NCI-H774 (cell line): ENCODE measurements at places on chromosomes 5 and 9.

DNA sequence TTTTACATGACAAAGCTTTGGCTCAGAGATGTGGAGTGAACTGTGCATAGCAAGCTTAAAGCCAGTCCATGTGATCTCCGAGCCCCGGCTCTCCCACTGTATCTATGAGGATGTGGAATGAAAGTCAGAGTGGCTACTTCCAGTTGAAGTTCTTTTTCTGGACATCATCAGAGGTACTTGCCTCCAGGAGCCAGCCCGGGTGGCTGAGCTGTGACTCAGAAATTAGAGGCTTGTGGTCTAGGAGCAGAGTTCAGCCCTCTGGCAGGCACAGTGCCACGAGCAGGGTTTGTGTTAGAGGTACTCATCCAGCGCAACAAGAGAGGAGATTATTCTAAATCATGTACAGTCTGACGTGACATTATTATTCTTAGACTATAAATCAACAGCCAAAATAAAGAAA, 322.5 kb downstream of the CDK5RAP2 start:
- DNase-seq: no peak

- no peak for DNase-seq
These were observed 2039.1 kb upstream of the CDH9 start for GRCh38 chr5:29077451-29077850.

GRCh38 chr5:62083247-62083646, 222.8 kb upstream of the KIF2A start:
- no peak for DNase-seq

GRCh38 chr9:117992006-117992405, 287.8 kb downstream of the TLR4 start:
- peak; percentile 95 for DNase-seq

DNA sequence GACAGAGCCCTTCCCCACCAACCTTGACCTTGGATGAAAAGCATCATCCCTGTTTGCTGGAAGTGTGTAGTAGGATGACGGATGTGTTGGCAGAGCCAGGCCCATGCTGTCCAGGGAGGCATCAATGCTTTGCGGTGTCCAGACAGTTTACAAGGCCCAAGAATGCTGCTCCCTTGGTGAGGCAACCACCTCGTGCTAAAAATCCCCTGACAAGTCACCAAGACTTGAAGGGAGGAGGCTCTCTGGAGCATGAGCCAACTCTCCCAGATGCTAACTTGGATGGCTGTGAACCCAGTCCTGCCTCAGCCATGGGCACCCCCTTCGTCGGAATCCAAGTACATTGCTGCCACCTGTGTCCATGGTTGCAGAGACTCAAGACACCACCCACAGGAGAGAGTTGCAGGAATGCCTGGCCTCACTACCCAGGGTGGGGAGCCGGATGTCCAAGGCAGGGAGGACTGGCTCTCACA, 9.5 kb upstream of the NKD2 start:
- DNase-seq: no peak

DNA sequence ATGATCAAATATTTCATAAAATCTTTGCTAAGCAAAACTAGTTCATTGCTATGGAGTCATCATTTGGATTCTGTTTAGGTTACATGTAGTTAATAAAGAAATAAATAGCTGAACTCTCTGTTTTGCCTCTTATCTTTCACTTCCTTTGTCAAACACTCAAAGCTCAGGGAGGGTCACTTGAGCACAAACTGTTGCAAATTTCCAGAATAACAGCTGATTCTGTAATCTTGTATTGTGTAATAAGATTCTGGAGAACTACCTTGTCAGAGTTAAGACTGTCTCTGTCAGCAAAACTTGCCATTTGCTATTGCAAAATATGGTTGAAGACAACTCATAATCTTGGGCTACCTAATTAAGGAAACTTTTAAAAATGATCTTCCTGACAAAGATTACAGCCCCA, 182.0 kb upstream of the MOCS2 start:
- DNase-seq: no peak

DNA sequence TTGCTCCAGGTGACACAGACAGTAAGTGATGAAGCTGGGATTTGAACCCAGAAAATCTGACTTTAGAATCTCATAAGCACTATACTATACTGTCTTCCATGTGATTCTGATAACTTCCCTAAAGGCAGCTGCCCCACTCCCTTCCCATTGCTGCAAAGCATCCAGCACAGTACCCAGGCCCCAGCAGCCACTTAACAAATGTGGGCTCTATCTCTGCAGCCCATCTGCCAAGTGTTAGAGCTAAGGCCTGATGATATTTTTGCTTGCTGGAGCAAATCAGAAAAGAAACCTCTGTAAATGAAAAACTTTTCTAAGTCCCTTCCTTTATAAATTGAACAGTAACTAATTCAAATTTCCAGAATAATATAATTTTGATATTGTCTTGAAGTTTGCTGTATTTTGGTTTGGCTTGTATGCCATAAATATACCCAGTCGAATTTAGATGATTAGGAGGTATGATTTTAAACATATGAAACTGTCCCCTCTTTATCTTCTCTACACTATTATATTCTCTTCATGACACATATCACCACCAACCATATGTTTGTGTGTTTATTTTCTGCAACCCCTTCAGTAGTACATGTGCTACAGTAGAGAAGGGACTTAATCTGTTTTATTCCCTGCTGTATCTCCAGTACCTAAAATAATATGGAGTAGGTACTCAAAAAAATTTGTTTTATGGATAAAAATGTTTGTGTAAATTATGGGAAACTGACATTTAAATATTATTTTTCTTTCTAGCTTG, 63.8 kb downstream of the SMIM15 start:
- no peak for DNase-seq

GRCh38 chr5:38468978-38469706, 87.3 kb downstream of the LIFR start:
- no peak for DNase-seq

GRCh38 chr5:169548315-169548714, 35.3 kb upstream of the SPDL1 start:
- no peak for DNase-seq

GRCh38 chr5:168995024-168995423, 305.9 kb downstream of the SLIT3 start:
- no peak for DNase-seq

- no peak for DNase-seq
These were observed 76.5 kb downstream of the NR6A1 start for GRCh38 chr9:124694414-124695279.

DNA sequence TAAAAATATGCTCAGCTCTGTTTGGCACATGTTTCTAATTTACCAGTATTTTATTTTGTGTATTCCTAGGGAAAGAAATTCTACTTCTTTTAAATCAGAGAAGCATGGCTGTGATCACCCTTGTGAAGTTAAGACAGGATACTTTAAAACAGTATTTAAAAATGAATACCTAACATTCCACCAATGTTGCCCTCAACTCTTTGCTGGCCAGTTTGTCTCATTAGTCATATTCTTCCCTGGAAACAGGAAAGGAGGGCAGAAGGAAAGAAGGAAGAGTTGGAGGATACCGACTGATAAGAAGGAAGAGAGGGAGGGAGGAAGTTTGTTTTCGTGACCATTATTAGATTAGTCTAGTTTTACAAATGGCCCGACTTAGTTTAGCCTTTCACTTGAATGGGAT, 137.4 kb downstream of the PLK2 start:
- no peak for DNase-seq

DNA sequence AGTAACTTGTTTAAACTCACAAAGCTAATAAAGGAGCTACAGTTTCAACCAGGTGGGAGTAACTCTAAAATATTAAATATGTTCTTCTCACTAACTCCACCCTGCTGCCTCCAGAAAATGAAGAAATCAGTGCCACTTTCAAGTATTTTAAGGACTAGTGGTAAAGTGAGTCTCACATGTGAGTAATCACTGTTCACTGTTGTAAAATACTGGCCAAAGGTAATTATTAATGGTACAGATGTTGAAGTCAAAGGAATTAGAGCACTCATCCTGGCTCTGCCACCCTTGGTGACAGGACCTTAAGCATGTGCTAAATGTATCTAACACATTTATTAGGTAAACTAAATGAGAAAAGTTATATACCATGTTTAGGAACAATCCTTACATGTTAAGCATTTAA, 430.7 kb downstream of the BRINP1 start:
- DNase-seq: no peak

GRCh38 chr5:58543723-58544122, 39.2 kb upstream of the RAB3C start:
- no peak for DNase-seq

DNA sequence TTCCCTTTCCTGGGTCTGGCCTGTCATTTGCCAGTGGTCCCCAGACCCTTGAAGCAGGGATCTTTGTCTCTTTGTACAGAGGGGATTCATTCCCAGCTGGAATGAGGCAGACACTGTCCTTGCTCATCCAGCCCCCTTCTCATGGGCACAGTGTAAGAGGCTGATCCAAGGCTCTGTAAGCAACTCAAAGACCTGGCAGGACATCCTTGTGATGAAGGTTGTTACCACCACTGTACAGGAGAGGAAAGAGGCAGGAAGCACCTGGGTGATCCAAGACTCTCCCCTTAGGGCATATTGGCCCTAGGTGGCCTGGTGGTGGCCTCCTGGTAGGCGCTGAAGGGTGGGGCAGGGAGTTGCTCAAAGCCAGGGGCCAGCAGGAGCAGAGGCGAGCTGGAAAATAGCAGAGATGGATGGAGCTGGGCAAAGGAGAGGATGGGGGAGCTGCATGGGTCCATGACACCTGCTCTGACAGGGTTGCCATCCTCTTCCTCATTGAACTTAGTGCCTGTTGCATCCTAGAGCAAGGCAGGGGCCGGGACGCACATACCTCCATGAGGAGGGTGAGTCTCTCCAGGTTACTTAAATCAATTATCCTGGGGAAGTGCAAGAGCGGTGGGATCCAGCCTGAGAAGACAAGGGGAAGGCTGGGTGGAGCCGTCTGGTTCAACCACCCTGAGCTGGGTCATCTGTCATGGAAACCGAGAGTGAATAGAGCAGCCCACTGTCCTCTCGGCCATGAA, 9.8 kb upstream of the GADD45G start:
- DNase-seq: no peak

GRCh38 chr9:9177081-9177480, 1377.5 kb upstream of the DMAC1 start:
- DNase-seq: no peak

DNA sequence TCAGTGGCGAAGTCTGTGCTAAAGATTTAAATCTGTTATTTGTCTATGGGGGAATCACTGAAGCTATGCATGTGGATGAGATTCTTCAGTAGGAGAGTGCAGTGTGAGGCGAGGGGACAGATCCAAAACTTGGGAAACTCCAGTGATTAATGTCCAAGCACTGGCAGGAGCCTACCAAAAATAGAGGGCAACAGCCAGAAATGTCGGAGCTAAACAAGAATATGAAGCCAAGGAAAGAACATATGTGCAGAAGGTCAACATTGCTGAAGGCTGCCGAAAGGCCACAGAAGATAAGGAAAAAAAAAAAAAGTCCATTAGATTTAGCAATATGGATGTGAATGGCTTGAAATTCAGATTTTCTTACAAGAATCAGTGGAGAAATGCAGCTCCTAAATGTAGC, 61.8 kb downstream of the C6 start:
- DNase-seq: no peak

- no peak for DNase-seq
These were observed 87.6 kb downstream of the ADRB2 start for GRCh38 chr5:148913985-148914431.

DNA sequence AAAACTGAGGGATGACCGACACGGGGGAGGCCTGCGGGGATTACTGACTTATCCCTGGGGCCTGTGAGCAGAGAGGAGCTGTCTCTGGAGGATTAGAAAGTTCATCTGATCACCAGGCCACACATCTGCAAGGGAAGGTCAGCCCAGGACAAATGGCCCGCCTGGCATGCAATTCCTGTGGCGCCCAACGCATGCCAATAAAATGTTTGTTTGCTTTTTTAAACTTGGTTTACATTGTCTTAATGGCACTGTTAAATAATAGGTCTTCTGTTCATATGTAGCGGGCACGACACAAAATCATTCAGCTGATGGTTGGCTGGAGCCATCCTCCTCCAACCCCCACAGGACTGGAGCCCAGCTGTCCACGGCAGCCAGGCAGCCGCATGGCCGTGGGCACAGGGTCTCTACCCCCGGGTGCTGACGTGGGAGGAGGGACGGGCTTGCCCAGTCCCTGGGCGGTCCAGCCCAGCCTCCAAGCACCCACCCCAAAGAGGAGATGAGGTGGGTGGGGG, 41.0 kb upstream of the SLC12A7 start:
- peak; percentile 86 for DNase-seq

- no peak for DNase-seq
These were observed 105.5 kb upstream of the SPATA31C2 start for GRCh38 chr9:88243736-88244135.

- no peak for DNase-seq
These were observed 44.1 kb upstream of the STXBP1 start for GRCh38 chr9:127567730-127568617.

- no peak for DNase-seq
These were observed 71.7 kb upstream of the SNX2 start for GRCh38 chr5:122703203-122703602.

DNA sequence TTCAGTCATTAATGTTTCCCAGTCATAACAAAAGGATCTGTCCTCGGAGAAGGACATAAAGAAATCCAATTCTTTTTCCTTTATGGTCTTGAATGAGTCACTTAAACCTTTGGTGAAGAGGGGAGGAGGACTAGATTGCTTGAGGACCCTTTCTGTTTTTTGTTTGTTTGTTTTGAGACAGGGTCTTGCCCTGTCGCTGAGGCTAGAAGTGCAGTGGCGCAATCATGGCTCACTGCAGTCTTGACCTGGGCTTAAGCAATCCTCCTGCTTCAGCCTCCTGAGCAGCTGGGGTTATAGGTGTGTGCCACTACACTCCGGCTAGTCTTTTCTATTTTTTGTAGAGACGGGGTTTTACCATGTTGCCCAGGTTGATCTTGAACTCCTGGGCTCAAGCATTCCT, 12.3 kb downstream of the TIGD6 start:
- DNase-seq: no peak

DNA sequence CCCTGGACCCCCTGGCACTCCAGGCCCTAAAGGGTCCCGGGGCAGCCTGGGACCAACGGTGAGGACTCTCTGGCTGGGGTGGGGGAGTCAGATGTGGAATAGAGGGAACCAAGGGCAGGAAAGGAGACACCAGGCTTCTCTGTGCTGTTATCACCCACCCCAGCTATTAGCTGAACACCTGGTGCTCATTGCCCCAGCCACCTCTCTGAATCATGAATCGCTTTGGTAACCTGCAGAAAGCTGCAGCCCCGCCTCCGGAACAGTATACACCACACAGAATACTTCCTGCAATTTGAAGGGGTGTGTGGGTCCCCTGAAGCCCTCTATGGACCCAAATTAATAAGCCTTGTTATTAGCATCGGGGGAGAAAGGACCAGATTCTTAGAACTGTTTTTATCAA, 40.4 kb upstream of the ORM1 start:
- DNase-seq: no peak

DNA sequence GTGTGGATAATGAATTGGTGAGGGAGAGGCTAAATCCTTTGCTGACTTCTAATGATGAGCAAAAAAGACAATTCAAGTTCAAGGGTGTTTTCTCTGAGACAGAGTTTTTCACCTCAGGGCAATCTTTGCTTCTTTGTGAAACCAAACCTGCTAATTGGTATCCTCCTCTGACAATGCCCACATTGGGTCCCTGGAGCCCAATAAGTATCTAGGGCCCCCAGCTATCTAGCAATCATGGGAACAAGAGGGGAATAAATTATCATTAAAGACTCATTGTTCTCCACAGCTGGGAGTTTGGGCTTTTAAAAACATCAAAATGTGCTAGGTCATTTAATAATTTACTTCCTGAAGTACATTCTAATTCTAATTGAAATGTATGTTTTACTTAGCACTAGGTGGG, 227.3 kb downstream of the TMEM167A start:
- no peak for DNase-seq

- no peak for DNase-seq
These were observed 91.1 kb upstream of the CER1 start for GRCh38 chr9:14813336-14814248.

GRCh38 chr9:122213589-122214413, 15.0 kb downstream of the LHX6 start:
- DNase-seq: peak; percentile 95

- peak; percentile 79 for DNase-seq
These were observed 30.7 kb downstream of the IFNW1 start for GRCh38 chr9:21110708-21111576.
